ENCODE measurements at places on chromosomes 13 and 19. TPM values are rescaled to one million over a fixed set of nuclear protein-coding genes. Genes with fewer than 3 reads are reported as not detected.

Gene PCDH20
- total RNA-seq = not detected

Gene MIR17HG
- 5.9 TPM for total RNA-seq

Gene PTGER1
- total RNA-seq = 0.25 TPM

Gene C5AR1
- not detected for total RNA-seq

Gene FBXO17
- total RNA-seq = 29.0 TPM

Gene AXL
- 5.8 TPM for total RNA-seq

Gene HIF3A
- total RNA-seq = 14.8 TPM

Gene KISS1R
- total RNA-seq = under 0.01 TPM

Gene CD70
- not detected for total RNA-seq

Gene NEK5
- total RNA-seq = 0.13 TPM

Gene PRR22
- total RNA-seq = 0.51 TPM

Data from dermis microvascular lymphatic vessel endothelial cell (primary cell).